ENCODE measurements at places on chromosomes 12 and 14.
A peak's percentile ranks its signal among the peaks of the same experiment; 100 is the strongest.

- DNase-seq = peak; percentile 33
Observed at GRCh38 chr12:104137001-104137901, 759 bp downstream of the NFYB start.

GRCh38 chr14:101054671-101055070 lies 151.1 kb upstream of the RTL1 start:
- no peak for DNase-seq

- no peak for DNase-seq
Observed at GRCh38 chr12:3161861-3162260, 84.7 kb downstream of the TSPAN9 start.

DNA sequence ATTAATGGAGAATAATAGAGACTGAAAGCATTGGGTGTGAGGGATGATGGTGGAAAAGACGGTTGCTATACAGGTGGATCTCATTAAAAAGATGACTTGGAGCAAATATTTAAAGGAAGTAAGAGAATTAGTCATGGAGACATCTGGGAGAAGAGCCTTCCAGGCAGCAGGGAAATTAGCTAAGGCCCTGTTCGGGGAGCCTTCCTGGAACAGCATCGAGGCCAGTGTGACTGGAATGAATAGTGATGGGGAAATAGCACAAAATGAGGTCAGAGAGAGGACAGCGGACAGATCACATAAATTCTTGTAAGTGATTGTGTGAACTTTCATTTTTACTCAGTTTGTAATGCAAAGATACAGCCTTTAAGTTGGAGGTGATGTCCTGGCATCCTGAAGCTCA lies 842.3 kb downstream of the SLC6A15 start:
- DNase-seq = no peak

DNA sequence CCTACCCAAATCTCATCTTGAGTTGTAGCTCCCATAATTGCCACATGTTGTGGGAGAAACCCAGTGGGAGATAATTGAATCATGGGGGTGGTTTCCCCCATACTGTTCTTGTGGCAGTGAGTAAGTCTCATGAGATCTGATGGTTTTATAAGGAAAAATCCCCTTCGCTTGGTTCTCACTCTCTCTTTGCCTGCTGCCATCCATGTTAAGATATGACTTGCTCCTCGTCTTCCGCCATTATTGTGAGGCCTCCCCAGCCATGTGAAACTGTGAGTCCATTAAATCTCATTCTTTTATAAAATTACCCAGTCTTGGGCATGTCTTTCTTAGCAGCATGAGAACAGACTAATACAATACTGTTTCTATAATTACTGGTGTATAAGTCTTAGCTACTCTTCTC lies 6.5 kb upstream of the BCAT1 start:
- no peak for DNase-seq

DNA sequence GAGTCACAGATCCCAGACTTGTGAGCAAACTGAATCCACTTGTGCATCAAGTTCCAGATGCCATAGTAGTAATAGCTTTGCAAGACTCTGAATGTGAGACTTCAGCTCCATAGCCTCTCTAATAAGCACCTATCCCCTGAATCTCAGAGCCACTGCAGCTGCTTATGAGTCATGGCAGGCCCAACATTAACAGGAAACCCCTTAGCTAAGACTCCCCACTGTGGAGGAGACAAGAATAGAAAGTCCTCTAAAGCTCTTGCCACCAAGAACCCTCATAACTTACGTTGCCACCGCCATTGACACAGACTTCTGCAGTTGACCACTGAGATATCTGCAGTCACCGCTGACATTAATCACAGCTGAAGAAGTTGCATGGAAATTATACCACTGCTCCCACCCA lies 62.9 kb upstream of the PDE3A start:
- DNase-seq = no peak

DNA sequence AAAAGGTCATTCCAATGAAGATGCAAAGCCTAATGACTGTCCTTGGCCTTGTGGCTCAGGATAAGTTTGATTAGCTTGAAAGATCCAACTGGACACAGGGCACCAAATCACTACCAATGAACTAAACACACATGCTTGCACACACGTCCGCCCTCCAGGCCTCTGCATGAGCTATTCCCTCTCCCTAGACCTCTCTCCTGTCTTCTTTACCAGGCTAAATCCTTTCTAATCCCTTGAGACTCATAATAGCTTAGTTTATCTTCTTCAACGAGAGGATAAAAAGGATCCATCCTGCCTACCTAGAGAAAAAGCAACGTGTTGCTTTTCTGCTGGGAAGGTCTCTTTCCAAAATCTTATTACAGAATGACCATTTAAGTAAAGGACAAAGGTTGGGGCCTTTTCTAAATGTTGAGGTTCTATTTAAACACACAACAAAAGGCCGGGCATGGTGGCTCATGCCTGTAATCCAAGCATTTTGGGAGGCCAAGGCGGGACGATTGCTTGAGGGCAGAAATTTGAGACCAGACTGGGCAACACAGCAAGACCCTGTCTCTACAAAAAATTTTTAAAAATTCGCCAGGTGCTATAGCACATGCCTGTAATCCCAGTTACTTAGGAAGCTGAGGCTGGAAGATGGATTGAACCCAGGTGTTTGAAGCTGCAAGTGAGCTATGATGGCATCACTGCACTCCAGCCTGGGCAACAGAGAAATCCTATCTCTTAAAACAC lies 22.4 kb downstream of the PXN start:
- no peak for DNase-seq

GRCh38 chr12:109308534-109309380 lies at the start of gene FOXN4:
Gene FOXN4, minus strand, starts transcription at chr12:109309284. Its CDS starts 963 bp downstream, at chr12:109308321.
- DNase-seq = no peak

DNA sequence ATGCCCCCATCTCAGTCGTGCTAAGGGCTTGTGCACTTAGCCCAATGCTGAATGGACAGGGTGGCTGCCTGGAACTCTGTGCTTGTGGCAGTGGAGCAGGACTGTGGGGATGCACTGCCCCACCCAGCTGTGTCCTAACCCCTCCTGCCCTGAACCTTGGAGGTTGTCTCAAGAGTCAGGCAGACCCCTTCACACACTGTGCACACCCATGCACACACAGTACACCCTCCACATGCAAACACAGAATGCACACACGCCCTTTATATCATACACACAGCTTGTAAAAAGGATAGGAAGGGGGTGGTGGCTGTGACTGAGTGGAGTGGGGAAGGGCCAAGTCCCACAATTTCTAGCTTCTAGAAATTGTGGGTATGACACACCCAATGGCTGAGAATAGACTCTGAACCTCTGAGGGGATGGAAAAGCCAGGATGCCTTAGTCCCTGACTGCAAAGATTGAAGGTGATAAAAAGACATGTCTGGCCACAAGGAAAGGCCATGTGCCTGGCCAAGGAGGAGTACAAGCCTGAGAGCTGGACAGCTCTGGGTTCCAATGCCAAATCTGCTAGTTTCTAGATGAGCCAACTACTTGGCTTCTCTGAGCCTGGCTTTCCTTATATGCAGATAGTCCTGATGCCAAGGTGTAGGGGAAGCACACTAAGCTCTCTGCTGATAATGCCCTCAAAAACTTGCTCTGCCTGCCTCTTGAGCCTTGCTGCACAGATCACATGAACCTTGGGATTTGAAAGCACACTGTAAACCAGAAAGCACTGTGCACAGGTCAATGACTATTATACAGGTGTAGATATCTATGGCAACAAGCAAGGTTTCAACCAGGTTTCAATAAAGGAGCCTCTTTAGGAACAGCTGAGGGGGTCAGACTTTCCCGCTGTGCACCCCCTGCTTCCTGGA lies 8.4 kb downstream of the KRT8 start:
- DNase-seq = no peak

GRCh38 chr12:8989413-8989812 lies at the start of gene KLRG1:
Gene KLRG1, plus strand, starts transcription at chr12:8989546. Its CDS starts 90 bp downstream, at chr12:8989636.
- DNase-seq = no peak
